Memory B cell (primary cell): ENCODE measurements at places on chromosomes 2 and 18.

DNA sequence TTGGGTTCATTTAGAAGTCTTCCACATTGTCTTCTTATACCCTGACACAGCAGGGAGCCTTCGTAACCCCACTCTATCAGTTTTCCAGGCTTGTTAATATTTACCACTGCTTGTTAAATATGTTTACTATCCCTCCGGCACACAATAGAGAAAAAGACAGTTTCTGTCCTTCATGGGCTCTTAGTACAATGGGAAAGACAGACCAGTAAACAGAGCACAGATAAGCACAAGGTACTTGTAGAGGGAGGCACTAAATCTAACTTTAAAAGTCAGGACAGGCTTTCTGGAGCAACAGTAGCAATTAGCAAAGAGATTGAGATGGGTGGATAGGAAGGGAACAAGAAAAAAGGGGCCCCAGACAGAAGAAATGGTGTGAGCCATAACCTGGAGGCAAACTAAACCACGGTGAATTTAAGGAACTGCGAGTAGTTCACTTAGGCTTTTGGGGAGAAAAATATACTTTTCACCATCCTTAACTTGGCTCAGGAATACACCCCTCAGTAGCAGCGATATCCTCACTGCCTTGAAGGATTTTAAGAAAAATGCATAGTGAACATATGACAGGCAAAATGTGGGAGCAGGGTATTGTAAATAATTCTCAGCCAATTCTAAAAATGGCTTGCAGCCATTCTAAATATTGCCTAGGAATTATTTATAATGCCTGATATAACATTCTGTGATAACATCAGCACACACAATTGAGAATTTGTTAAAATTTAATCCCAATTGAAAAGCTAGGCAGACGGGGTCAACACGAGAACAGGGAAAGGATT is 383.7 kb downstream of the CDH2 start:
- no peak for DNase-seq

- no peak for DNase-seq
Observed at GRCh38 chr2:8847400-8847799, 10.0 kb upstream of the KIDINS220 start.

GRCh38 chr2:226018641-226019040 is 619.1 kb downstream of the NYAP2 start:
- DNase-seq: no peak

DNA sequence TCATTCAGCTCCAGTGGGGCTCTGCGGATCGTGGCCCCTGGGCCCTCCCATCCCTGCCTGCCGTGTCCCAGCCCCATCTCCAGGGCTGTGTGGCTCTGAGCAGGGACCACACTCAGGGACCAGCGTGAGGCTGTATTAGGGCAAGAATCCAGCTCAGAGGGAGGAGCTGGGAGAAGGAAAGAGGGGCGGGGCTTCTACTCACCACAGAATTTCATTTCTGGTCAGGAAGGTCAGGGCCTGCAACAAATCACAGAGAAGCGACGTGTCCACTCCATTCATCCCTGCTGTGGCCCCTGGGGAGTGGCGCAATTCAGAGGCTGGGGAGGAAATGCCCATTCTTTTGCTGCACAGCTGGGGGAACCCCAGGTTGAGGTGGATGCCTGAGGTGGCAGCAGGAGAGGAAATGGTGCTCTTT is 828 bp downstream of the CIB4 start:
- DNase-seq: no peak

DNA sequence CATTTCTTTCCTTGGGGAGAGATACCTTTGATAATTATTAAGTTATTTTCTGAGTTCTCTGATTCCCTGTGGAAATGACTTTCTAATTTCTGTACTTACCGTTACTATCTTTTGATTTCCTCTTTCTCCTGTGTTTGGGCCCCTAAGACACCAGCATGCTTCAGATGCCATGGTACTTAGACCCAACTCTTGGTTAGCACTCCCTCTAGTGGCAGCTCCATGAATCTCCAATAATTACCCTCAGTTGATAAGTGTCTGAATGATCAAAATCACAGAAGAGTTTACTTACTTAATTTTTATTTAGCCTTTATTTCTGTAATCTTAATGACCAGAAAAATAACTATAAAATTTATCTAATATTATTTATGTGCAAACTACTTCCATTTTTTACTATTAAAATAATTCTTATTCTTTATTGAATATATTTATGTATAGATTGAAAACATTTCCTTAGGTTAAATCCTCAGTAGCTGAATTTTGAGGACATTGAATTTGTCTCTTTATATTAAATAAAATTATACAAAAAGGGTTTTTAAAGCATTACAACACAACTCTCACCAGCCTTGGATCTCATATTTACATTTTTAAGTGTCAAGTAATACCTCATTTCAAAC is 300.4 kb downstream of the KCNS3 start:
- DNase-seq: peak; percentile 21

DNA sequence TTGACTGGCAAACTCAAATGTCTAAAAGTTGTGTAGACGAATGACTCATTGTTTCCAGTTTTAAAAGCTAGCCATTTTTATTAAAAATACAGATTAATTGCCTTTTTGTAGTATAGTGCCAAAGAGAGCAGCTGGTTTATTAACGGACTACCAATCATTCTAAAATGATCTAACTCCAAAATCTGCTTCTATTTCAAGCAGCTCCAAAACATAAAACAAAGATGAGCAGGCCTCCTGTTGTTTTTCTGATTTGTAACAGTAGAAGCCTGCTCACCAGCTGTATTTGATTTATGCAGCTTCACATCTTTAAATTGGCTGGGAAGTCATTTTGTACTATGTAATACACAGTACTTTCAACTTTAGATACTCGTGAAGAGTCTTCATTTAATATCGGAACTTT is 171.8 kb downstream of the UBR3 start:
- DNase-seq: no peak

DNA sequence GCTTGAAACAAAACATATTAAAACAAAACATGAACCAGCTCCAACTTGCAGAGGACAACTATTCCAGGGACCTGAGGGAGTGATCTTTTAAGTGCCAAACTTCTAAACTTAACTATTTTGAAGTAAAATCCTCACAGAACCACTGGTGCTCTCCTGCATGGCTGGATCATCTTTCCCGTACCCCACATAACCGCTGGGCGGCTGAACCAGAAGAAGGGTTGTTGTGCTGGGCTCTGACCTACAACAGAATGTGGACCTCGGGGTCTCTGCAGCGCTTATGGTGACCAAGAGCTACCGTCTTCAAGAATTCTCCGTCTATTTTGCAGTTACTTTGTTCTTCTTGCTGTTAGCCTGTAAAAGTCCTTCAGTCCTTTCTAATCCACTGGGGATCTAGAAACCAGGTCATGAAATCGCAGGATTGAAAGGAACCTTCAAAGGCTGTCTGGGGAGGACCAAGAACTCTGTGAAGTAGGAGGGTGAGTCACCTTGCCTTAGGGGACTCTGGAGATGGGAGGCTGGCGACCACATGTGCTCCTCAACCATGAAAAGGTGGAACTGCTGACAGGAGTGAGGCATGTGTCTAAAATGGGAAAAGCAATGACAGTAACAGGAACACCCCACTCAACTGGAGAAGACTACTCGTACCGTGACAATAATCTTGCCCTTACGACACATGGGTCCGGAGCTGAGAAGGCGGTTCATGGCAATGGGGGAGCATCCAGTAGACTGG is 46.6 kb downstream of the HDLBP start:
- no peak for DNase-seq

- DNase-seq: no peak
Observed at GRCh38 chr2:58030771-58031170, 15.8 kb upstream of the VRK2 start.

DNA sequence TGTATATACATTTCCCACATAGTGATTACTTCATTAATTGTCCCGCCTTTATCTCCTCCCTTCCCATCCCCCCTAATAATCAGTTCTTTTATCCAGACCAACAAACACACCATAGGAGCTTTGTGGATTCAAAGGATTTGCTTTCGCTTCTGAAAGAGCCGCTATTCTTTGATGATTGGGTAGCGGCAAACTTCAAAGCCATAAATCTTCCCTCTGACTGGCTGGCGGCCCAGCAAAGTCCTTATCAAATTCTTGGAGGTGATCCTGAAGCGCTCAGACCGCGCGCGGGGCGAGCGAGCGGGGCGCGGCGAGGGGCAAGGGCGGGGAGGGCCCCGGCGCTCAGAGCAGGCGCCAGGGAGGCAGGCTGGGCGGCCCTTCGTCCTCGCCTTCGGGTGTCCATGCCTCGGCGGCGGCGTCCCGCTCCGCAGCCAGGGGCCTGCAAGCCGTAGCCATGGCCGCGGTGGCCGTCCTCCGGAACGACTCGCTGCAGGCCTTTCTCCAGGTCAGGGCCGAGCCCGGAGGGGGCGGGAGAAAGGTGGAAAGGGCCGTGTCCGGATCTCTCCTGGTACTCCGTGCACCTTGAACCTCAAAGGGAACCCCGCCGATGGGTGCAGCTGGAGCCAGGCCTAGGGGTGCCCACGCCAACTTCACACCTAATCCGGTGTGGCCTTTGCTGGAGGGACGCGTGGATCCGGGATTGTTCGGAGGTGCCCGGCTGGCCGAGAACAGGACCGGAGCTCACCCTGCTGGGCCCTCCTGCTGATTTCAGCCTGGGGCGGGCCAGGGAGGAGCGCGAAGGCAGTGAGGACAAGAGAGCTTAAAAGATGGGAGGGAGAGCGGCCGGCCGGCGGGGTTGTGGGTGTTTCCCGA is at the start of gene SP5:
Gene SP5, plus strand, starts transcription at position 276 of the 870 bp plus-strand sequence. Its CDS starts 176 bp downstream, at position 452.
- DNase-seq: no peak

DNA sequence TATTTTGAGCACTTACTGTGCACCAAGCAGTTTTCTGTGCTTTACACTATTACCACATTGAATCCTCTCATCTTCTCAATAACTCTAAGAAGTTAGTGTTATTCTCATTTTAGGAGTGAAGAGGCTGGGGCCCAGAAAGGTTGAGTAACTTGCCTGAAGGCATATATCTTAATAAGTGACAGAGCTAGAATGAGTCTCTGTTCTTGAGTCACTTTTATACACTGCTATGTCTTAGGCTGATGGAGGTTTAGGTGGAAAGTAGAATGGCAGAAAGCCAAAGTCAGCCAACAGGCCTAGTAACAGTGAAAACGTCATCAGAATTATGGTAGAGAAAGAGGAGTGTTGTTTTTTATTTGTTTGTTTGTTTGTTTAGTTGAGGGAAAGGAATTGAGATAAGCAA is 27.9 kb upstream of the RPE start:
- no peak for DNase-seq

DNA sequence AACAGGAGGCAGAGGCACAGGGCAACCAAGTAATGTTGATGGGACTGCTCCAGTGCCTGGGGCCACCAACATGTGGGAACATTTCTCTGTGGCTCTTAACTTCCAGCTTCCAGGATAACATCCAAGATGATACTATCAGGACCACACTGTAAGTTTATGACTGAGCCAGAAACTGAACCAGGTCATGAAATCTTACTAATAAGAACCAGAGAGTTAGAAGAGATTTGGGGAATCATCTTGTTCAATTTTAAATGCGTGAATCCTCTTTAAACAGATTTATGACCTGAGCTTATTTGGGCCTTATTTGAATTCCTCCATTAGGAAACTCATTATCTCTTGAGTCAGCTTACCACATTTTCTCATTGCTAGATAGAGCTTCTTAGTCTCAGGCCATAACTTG is 45.0 kb downstream of the MAP2 start:
- DNase-seq: no peak

- no peak for DNase-seq
Observed at GRCh38 chr2:39919511-39920306, 140.7 kb upstream of the THUMPD2 start.

GRCh38 chr2:224369028-224369632 is 32.8 kb downstream of the FAM124B start:
- peak; percentile 28 for DNase-seq

DNA sequence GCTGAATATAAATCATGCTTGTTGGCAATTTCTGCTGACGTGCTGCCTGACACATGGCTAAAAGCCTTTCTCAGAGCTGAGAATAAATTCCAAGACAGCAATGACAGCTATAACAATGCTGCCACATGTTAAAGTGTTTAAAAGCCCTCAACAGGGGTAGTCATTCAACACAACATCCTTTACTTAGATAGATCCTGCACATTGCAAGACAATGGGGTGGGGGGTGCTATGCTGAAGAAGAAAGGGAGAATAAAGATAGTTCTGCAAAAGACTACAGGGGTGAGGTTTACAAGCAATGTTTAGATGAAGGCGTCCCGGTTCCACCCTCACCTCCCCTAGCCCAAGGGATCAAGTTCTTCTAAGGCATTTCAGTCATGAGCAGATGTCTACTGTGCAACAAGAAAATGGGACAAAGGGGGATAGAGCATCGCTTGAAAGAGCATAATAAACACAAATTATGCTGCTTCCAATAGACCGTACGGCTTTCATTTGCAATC is 291.0 kb upstream of the ACVR2A start:
- no peak for DNase-seq
